CD4-positive, alpha-beta T cell treated with Interleukin-2 at 100 ng/mL for 4 hours (primary cell): ENCODE measurements at places on chromosomes 5 and 9.
A peak's percentile ranks its signal among the peaks of the same experiment; 100 is the strongest.

GRCh38 chr9:34047864-34048726 is 592 bp downstream of the UBAP2 start:
- peak; percentile 40 for DNase-seq

DNA sequence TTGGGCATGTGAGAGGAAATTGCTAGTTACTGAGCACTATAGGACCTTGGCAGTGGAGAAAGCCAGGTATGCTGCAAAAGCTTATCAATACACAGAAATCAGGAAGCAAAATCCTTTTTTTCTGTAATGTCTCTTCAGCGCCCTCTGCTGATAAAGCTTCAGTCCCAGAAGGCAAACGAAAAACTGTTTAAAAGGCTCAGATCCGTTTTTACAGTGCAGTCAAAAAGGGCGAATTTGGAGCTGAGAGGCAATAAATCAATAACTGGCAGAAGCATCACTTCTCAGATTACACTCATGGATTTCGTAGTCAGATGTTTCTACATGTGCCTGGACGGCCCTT is 1.1 kb upstream of the MAN2A1 start:
- peak; percentile 48 for DNase-seq

GRCh38 chr5:146560205-146560812 is 44.3 kb upstream of the GPR151 start:
- DNase-seq: no peak

DNA sequence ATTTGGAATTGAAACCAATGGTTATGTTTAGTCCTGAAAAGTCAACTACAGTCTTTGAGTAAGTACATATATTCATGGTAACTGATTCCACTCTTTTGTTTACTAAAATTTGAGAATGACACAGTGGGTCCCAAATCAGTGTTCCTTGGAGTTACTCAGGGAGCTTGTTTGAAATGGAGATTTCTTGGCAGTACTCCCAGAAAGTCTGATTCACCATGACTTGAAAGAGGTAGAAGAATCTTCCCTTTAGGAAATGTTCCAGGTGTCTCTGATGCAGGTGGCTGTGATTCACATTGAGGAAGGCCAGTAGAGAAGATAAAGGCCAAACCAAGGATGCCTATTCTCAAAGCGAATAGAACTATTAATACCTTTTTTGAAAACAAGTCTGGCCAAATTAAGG is 1078.3 kb downstream of the CDH12 start:
- DNase-seq: no peak

DNA sequence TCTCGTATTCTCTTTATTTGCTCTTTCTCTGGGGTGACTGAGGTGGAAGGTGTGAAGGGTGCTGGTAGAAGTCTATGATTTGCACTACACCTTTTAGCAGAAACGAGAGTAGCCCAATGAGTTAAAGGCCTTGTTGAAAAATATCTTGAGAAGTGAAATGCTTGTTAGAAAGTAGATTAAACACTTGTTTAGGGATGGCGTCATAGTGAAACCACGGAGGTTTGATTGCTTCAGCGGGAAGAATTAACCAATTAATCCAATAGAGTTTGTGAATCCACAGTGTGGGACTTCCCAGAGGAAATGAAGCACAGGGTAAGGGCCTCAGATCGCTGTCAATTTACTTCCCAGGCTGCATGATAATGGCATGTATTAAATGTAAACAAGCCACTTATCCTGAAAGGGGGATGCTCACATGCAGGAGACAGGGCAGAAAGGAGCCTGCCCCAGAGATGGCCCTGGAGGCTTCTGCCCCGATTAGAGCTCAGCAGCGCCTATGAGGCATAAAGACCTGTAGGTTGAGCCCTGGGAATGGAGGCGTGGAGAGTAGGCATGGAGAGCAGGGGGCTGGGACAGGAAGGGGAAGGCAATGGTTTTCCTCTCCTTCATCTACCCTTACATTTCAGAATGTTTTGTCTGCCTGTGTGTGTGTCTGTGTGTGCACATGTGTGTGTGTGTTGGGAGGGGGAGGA is 1.5 kb downstream of the FAM170A start:
- no peak for DNase-seq

GRCh38 chr5:17910318-17910717 is 276.1 kb downstream of the TAF11L14 start:
- no peak for DNase-seq

DNA sequence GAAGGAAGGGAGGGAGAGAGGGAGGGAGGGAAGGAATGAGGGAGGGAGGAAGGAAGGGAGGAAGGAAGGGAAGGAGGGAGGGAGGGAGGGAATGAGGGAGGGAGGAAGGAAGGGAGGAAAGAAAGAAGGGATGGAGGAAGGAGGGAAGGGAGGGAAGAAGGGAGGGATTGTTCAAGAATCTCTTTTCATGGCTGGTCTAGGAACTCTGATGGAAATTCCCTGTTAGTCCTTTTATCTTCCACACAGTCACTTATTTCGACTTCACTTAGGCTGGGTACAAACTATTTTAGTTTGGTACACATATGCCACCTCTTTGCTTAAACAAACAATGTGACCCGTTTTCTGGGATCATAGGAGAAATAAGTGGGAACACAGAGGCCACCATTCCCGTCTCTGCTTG is 435.6 kb upstream of the WWC1 start:
- no peak for DNase-seq

DNA sequence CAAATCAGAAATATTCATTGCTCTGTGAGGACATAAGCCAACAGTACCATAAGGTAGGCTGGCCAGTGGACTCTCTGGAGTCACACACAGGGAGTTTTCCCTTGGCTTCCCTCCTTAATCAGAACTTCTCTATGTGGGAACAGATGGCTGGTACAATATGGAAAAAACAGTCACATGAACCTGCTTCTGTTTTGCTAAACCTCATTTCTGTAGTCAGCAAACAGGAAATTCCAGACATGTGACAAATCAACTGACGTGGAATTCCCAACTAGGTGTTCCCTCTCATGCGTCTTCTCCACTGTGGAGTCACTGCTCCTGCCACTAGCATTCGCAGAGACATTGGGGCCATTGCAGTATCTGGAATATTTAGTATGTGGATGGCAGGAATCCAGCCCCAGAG is 617.6 kb downstream of the KIF4B start:
- no peak for DNase-seq

DNA sequence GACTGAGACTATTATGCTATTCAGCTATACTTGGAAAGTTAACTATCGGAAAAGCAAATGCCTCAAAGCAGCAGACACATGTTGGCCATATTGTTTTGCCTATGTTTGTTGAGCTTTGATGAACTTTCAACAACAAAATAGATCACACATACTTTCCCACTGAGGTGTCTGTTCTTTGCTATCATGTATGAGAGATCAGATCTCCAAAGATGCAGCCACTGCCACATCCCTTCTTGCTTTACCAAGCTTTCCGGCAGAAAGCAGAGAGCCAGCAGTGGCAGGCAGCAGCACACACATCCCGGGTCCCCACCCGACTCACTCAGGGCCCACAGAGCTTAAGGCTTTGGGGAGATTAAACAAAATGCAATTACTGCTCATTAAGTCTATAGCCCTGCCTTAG is 18.8 kb downstream of the ZBTB5 start:
- no peak for DNase-seq

- no peak for DNase-seq
These were observed 34.2 kb upstream of the FBN2 start for GRCh38 chr5:128572051-128572929.

- DNase-seq: peak; percentile 1
These were observed 180.1 kb upstream of the MVB12B start for GRCh38 chr9:126146254-126147145.

- no peak for DNase-seq
These were observed 2.7 kb upstream of the APBA1 start for GRCh38 chr9:69674716-69675438.
